ENCODE measurements at places on chromosomes 11 and 22.

DNA sequence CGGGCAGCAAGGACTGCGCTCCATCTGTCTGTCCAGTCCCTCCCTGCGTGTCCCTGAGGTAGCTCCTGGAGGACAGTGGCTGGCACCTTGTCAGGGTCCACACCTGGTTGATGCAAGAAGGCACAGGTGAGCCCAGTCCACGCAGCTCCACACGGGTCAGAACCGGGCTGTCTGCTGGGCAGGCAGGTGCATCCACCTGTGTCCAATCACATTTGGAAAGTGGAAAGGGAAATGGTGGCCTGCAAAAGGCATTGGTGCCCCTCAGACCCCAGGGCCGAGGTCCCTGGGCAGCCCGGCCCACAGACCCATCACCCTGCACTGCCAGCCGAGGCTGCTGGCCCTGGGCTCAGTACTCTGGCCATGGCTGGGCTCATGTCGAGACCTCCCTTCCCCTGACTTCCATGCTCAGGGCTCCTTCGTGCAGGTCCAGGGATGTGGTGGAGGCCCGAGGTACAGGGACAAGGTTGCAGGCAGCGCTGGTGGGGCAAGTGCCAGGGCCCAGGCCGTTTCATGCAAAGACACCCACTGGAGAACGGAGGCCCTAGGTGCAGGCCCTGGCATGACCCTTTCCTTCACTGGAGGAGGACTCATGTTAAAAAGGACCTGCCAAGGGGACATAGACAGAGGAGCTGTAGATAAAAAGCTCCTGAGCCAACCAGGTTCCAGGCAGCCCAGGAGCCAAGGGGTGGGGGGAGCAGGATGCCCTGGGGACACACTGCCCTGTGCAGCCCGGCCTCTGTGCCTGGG lies 38.9 kb upstream of the TH start:
- DNase-seq: no peak

DNA sequence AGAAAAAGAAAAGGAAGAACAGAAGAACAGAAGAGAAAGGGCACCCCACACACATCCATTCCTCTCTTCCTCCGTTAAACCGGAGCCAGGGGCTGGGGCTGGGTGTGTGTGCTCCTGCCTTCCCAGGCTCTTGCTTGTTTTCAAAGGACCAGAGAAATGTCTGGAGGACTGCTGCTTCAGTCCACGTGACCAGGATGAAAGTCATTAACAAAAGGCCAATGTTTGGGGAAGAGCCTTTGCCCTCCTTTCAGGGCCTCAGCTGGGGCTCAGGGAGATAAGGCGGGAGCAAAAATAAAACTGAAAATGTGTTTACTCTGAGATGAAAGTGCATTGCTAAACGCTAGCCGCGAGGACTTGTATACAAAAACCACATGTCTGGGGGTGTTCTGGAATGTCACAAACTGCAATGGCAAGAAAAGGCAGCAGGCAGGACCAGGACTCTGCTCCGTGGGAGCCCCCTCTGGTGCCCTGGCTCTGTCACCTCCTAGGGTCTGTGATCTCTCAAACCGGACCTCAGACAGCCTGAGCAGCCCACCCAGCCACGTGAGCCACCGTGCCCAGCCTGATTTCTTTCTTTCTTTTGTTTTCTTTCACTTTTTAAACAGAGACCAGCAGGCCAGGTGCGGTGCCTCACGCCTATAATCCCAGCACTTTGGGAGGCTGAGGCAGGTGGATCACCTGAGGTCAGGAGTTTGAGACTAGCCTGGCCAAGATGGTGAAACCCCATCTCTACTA lies 31.6 kb upstream of the MYH9 start:
- no peak for DNase-seq

DNA sequence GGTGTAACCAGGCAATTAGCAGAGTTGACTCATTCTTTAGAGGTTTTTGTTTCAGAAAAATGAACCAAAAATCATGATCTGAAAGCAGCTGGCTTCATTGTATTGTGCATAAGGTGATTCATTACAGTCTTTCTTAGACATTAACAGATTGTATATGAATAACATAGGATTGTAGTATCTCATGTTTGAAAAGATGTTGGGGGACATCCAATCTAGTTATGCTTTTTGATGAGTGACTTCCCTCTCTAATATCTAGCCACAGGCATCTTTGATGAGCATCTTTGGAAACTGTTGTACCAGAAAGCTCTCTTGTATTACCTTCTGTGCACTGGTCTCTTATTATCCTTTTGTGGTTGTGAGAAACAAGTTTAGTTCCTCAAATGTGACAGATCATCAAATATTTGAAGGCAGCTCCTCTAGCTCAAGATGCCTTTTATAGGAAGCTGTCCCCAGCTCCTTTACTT lies 8.3 kb downstream of the GRK3 start:
- no peak for DNase-seq

- DNase-seq: no peak
Measured at GRCh38 chr11:114482114-114482513, 42.8 kb downstream of the REXO2 start.

- DNase-seq: no peak
Measured at GRCh38 chr11:123174196-123175183, 20.6 kb downstream of the CLMP start.

GRCh38 chr22:37232140-37232998 lies 11.7 kb downstream of the RAC2 start:
- DNase-seq: no peak

- no peak for DNase-seq
Measured at GRCh38 chr11:133827556-133827955, 17.8 kb downstream of the SPATA19 start.

DNA sequence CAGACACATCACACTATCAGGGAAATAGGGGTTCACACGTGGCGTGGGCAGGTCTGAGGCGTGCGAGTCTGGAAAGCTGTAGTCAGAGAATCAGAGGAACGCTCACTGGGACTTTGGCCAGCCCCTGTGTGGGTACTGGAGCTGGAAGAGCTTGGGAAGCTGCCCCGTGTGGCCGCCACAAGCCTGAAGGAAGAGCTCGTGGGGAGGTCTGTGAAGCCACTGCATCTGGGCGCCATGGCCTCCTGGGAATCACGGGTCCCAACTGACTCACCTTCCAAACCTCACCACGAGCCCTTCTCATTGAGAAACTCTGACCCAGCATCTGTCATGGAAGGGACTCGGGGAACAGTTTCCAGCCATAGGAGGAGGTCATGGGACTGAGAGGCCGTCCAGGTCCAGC lies 5.9 kb upstream of the MRGPRF start:
- DNase-seq: no peak

- no peak for DNase-seq
Measured at GRCh38 chr11:68424101-68424632, 36.4 kb upstream of the PPP6R3 start.

- no peak for DNase-seq
Measured at GRCh38 chr11:77558380-77558779, 31.4 kb upstream of the AQP11 start.

- no peak for DNase-seq
Measured at GRCh38 chr11:33294224-33294623, 37.0 kb downstream of the HIPK3 start.

GRCh38 chr22:17368554-17369438 lies 464 bp upstream of the CECR2 start:
- DNase-seq: no peak

DNA sequence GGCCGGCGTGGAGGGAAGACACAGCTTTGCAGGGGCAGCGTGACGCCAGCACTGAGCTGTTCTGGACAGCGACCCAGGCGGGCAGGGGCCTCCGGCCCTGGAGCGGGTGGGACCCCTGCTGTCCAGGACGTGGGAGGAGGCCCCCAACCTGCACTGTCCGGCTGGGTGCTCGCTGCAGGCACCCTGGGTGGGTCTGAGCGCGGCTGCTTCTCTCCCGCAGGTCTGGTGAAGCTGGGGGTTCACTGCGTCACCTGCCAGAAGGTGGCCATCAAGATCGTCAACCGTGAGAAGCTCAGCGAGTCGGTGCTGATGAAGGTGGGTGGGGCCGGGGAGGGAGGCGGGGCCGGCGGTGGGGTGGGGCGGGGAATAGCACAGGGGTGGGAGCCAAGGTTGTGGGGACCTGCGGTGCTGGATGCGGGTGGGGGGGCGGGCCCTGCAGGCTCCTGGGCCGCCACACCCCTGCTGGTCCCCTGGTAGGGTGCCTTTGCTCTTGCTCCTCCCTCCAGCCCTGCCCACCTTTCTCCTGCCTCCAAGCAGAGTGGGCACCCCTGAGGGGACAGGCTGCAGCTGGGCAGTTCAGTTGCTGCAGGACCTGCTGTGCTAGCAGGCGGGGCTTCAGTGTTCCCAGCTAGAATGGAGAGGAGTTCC lies 46.2 kb downstream of the BRSK2 start:
- DNase-seq: no peak

DNA sequence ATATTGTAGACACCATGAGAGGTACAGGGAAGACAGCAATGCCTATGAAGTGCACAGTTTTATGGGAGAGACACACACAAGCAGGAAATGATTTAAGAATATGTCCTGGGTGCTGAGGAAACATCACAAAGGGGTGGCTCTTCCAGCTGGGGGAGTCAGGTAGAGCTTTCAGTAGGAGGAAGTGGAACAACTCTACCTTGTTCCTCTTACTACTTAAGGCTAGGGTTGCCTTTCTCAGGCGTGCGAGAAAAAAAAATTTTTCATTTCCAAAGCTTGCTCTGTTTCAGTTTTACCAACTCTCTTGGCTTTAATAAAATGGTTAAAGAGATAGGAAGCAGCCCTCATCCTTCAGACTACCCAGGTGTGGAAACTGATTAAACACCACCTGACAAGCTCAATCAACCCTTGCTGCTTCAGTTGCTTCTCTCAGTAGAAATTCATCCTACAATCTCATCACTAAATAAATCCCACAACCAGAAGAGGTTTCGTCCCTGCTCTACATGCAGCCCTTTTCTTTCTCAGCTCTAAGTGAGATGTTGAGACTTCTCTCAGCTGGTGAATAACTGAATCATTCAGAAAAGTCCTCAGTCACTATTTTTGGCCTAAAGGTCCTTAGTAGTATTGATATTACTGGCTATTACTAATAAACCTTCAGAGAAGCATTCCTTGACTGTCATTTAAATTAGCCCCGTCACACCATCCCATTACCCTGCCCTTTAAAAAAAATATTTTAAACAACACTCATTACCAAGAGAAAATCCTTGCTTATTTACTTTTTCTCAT lies 5.9 kb downstream of the ABTB2 start:
- no peak for DNase-seq

DNA sequence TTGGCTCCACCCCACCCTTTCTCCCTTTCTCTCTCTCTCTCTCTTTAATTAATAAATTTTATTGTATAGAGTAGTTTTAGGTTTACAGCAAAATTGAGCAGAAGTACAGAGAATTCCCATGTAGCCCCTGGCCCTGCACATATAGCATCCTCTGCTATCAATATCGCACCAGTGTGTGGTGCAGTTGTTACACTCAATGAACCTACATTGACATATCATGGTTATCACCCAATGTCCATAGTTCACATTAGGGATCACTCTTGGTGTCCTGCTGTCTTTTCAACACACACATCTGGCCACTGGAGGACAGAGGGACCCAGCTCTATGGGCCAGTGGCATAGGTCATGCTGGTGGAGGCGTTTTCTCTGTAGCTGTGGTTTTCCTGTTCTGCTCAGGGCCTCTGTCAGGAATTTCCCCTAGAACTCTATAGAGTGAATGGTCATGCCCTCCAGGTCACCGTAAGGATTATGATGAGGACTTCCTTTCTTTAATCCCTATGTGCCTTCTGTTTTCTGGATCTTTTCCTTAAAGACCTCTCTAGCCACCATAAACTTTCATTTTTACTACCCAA lies 98.2 kb upstream of the NAV2 start:
- no peak for DNase-seq

DNA sequence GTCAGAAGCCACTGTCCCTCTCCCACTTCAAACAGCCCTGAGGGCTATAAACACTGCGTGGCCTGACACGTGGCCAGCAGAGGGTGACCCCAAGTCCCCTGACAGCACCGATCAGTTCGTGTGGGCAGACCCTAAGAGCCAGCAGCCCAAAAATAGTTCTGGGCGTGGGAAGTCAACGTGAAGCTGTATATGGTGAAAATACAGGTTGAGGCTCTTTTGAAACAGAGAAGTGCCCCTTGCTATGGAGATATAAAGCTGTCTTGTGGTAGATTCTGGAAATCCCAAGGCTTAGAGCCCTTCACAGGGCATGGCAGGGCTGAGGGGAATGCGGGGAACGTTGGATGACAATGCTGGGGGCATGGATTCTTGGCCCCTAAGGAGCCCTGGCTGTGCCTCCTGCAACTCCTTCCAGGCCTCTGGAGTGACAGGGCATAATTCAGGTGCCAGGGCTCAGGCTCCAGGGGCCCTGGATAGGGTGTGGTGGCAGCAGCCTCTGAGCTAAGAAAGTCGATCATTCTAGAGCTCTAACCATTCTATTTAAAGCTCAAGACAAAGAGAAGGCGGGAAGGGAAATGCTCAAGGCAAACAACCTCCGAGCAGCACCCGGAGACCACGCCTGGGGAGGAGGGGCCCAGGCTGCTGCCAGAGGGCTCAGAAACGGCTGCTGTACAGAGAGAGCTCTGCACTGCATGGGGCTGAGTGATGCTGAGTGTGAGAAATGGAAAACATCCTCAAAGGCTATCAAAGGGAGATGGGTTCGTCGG lies 60.4 kb upstream of the CD5 start:
- peak; percentile 96 for DNase-seq

- no peak for DNase-seq
Measured at GRCh38 chr11:45906965-45907611, at the start of gene FREY1. Gene FREY1, minus strand, starts transcription at chr11:45907271. Its CDS starts 26 bp downstream, at chr11:45907245.

GRCh38 chr11:60960405-60960804 lies 8.4 kb upstream of the SLC15A3 start:
- no peak for DNase-seq

DNA sequence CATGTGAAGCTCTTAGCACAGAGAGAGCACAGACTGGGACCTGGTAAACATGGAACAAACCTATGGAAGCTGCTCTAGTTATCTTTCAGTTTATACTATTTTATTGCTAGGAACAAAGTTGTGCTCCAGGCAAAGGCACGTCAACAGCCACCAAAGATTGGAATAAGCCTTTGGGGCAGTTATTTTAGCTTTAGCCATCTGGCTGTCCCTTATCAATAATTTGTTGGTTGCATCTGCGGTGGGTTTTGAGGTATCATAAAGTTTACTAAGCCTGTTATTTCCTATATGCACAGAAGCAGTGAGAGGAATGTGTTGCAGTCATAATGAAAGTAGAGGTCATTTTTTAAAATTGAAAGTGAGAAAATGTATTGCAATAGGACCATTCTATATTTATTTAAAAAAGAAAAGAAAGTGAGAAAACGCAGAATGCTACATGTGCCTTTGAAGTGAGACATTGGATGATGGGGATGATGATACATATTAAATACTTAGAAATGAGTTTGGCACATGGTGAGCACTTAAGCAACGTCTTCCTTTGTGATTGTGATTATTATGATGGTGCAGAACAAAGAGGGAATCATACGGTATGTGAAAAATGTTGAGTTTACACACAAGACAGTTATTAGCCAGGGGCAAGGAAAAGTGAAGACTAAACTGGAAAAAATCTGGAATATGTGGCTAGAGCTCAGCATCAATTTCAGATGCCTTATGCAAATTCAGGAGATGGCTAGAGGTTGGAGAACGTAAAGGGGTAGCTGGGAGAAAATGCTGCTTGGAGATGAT lies 58.3 kb downstream of the PRR5L start:
- no peak for DNase-seq

All from stimulated activated naive CD4-positive, alpha-beta T cell (primary cell).